ENCODE measurements at places on chromosomes 16 and 17. TPM values are rescaled to one million over a fixed set of nuclear protein-coding genes. Genes with fewer than 3 reads are reported as not detected.

The C17orf107 gene
- 0.78 TPM for total RNA-seq

- DNase-seq, result no peak
Observed at GRCh38 chr16:52463904-52464303, 83.0 kb downstream of the TOX3 start.

The EMP2 gene
- total RNA-seq, result 110 TPM

DNA sequence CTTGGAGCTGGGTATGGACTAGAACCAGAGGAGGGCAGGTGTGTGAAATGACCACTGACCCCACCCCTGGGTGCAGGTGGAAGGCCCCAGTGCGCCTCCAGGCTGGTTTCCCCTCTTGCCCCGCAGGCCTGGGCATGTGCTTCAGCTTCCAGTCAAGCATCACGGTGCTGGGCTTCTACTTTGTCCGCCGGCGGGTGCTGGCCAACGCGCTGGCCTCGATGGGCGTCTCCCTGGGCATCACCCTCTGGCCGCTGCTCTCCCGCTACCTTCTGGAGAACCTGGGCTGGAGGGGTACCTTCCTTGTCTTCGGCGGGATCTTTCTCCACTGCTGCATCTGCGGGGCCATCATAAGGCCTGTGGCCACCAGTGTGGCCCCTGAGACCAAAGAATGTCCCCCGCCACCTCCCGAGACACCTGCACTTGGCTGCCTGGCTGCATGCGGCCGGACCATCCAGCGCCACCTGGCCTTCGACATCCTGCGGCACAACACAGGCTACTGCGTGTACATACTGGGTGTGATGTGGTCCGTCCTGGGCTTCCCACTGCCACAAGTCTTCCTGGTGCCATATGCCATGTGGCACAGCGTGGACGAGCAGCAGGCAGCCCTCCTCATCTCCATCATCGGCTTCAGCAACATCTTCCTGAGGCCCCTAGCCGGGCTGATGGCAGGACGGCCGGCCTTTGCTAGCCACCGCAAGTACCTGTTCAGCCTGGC, 9.7 kb upstream of the ARMC7 start:
- no peak for DNase-seq

- no peak for DNase-seq
Observed at GRCh38 chr16:10625595-10626357, 45.4 kb upstream of the EMP2 start.

- DNase-seq, result no peak
Observed at GRCh38 chr16:54381601-54382313, 95.2 kb upstream of the IRX3 start.

The ARL5C gene
- not detected for total RNA-seq

- DNase-seq, result peak; percentile 50
Observed at GRCh38 chr16:77499373-77500285, 64.8 kb upstream of the ADAMTS18 start.

The CDT1 gene
- 0.65 TPM for total RNA-seq

The USP43 gene
- total RNA-seq, result not detected

All from Right ventricle myocardium inferior (tissue), 1 donor.